ENCODE measurements at places on chromosomes 1 and 21.

- no peak for DNase-seq
Observed at GRCh38 chr1:117610036-117610435, 4.2 kb downstream of the TENT5C start.

GRCh38 chr1:50421366-50421748 lies 1.9 kb downstream of the DMRTA2 start:
- no peak for DNase-seq

DNA sequence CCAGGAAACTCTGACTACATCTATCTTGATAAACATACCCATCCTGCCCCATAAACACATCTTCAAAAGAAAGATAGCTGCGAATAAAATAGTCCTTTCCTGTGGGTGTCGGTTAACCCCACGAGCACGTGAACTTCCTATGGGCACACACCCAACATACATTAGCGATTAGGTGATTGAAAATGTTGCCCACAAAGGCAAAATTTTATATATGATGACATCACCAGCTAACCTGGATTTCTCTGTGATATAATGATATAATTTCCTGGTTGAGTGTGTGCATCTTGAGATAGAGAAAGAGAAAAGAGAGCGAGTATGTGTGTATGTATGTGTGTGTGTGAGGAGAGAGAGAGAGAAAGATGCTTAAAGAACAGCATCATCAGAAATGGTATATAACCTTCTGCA lies 296.1 kb downstream of the PTPRC start:
- no peak for DNase-seq

DNA sequence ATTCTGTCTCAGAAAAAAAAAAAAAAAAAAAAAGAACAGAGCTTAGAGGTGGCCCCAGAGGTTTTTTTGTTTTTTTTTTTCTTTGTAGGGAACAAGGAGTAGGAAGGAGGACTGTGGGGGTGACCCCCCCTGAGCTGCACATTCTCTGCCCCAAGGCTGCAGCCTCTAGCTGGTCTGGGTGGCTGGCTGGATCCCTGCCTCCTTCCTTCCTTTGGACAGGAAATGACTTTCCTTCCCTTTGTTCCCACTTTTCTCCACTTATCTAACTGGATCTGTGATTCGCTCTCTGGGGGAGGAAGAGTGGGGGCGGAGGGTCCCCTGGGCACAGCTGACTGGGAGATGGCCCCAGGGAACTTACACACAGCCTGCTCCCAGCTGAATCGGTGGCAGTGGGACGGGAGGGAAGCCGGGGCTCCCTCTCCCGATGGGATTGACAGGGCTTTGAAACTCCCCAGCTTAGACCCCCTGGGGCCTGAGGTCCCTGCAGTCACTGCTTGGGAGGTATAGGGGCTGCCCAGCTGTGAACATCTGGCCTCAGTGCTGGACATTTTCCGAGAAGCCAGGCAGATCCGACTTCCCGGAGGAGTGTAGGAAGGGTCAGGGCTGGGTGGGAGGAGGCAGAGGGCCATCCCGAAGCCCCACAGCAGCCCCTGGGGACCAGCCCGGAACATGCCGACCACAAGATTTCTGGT lies 2.1 kb downstream of the FBLIM1 start:
- peak; percentile 84 for DNase-seq

DNA sequence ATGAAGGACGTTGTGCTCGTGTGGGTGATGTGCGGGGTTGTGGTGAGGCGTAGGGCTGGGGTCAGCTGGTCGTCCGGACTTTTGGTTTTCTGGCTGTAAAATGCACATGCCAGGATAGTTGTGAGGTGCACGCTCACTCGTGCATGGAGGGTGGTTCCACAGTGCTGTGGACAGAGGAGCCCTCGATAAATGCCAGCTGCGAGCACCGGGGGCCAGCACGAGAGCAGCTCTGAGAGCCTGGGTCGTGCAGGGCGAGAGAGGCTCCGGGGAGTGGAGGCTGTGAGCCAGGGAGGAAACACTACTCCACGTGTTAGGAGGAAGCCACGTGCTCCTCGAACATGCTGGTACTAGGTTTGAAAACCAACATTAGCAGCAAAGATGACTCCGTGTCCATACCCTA lies 39.4 kb downstream of the COL18A1 start:
- DNase-seq: no peak

- peak; percentile 18 for DNase-seq
Observed at GRCh38 chr1:229059671-229060539, 211.0 kb upstream of the RAB4A start.

- no peak for DNase-seq
Observed at GRCh38 chr1:188782220-188782841, 1695.3 kb downstream of the BRINP3 start.

DNA sequence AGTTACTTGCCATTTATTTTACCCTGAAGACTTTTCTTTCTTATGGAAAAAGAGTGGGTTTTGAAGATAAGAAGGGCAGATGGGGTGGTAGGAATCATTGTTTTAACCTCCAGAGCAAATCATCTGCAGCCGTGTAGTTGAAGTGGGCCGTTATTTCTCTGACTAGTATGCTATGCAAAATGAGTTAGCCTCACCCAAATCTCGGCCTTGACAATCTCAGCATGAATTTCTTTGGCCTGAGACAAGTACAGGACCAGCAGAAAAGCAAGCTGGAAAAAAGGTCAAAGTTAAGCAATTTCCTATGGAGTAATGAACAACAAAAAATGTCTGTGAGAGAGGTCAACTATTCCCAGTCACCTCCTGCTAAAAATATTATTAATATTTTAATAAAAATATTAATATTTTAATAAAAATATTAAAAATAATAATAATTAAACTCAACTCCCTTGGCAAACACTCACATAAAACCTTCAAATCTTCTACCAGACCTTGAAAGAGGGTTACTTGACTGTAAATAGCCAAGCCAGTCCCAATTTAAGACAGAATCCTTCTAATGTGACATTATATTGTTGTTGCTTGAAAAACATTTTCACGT lies 6.8 kb upstream of the TEKT2 start:
- no peak for DNase-seq

DNA sequence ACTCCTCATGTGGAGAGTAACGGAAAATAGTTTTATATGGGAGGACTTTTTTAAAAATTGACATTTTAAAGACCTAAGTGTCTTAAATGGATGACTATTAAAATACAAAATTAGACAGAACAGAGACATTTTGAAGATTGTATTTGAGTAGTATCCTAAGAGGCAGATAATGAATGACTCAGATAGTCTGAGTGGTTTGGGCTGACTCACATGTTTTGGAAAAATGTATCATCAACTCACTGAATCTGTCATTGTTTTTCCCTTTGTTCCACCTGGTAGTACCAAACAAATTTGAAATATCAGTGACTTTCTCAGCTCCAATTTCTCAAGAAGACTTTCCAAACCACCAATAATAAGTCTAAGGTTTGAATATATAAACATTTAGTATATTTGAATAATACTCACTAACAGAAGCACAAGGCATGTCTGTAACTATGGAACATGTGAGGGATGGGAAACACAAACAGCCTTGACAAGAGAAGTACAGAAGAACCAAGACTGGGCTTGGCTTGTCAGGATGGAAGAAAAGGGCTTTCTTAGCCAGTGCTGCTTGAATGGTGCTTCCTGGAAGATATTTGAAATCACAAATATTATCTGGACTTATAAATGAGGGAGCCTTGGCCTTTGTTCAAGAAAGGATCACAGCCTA lies 90.6 kb downstream of the SGIP1 start:
- DNase-seq: no peak

DNA sequence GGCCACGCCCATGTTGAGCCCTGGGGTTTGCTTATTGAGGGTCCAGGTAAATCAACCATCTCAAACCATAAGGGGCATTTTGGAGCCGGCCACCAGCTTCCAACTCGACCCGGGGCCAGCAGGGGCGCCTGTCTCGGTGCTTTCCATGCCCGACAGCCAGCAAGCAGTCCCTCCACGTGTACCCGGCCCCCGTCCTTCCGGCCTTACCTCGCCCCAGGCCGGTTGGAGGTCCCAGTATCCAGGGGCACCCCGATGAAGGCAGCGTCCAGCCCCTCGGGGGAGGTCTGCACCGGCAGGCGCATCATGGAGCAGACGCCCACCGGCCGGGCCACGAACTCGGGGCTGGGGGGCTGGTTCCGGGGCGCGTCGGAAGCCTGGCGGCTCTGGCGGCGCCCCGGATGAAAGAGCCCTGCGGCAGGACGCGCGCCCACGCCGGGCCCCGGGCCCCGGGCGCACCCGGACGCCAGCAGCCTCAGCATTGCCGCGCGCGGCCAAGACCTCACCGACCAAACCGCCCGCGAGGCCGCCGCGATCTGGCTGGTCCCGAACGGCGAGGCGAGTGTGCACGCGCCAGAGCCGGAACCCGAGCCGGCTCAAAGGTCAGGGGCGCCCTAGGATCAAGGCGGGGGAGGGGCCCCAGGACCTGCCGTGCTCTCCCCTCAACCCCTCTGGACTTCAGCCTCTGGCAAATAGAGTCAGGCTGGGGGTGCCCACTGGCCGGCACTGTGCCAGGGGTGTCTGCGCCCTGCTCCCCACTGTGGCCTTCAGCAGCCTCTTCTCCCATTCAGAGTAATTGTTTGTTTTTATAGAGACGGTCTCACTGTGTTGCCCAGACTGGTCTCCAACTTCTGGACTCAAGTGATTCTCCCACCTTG lies at the start of gene AGMAT:
AGMAT (minus strand) TSS at position 563 of the 875 bp plus-strand sequence; CDS start at position 479, 84 bp downstream.
- DNase-seq: no peak

DNA sequence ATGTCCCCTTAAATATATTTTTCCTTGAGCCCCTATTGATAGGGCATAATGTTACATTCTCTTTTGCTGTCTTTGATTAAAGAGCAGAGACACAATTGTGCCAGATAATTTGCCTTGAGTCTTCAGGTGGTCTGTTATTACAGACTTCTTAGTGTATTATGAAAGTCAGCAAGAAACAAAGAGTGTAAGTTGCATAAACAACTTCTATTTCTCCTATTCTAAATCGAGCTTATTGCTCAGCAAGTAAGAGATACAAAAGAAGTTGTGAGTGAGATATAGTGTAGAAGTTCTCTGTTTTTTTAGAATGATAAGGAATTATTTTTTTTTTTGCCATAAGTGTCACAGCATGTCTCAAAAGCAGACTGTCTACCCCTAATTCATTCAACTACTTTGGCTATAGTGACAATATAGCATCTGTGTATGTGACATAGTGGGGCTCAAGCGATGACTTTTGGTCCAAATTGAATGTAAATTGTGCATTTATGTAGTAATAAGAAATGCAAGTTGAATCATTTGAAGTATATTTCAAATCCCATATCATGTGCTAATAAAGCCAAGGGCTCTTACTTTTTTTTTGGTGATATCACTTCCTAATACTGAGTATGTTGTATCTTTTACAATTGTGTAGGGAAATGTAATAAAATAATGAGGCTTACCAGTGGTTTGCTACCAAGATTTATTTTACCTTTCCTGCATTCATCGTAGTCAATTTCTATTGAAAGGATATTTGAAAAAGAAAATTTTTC lies 81.3 kb downstream of the RGL1 start:
- no peak for DNase-seq

GRCh38 chr1:110234691-110235090 lies 24.6 kb downstream of the KCNC4 start:
- no peak for DNase-seq

DNA sequence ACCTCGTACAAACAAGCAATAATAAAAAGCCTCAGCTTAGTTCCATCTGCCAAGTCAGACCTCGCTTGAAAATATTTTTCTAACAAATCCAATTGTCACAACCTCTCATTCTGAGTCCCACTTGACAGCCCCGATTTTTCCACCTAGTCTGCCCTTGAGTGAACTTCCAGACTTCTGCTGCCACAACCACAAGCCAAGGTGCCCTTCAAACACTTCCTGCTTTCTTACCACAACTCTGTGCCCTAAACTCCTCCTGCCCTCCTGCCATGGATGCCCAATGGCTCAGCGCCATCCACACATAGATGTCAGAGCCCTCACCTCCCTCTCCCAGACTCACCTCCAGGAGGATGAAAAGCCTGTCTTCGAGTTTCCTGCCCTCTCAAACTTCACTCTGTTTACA lies 3.9 kb downstream of the TMPRSS2 start:
- no peak for DNase-seq

GRCh38 chr1:93993731-93994130 lies 84.5 kb upstream of the GCLM start:
- DNase-seq: no peak

- DNase-seq: no peak
Observed at GRCh38 chr1:31663622-31664452, 19.2 kb upstream of the PEF1 start.

- DNase-seq: no peak
Observed at GRCh38 chr1:225943582-225943981, 2.6 kb upstream of the LEFTY2 start.

DNA sequence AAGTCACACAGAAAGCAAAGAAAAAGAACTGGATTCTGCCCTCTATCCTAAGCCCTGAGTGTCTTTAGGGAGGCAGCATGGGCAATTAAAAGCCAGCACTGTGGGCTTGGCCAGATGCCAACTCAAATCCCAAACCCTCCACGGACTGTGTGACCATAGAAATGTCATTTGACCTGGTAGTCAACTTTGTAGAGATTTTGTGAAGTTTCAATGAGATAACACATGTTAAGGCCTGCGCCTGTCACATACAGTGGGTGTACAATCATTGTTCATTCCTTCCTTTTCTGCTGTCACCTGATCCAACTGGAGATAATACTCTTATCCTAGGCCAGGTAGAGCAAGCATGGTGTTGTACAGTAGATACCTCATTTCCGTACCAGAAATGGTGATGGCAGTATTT lies 54.2 kb downstream of the TMEM53 start:
- DNase-seq: no peak

- DNase-seq: no peak
Observed at GRCh38 chr21:21246007-21246406, 247.8 kb downstream of the NCAM2 start.

DNA sequence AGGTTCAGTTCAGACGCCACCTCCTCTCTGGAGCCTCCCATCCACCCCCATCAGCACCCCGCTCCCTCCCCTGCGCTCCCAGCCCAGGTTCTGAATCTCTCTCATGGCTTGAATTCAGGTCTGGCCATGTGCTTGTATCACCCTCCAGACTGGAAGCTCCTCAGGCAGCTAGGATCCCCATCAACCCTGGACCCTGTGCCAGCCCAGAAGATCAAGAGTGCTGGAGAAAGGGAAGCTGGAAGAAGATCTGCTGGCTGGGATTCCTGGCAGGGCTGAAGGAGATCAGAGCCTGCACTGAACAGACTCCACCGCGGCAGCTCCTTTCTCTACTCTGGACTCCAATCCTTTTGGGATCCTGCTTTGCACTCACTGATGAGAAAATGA lies 11.7 kb upstream of the TINAGL1 start:
- no peak for DNase-seq

DNA sequence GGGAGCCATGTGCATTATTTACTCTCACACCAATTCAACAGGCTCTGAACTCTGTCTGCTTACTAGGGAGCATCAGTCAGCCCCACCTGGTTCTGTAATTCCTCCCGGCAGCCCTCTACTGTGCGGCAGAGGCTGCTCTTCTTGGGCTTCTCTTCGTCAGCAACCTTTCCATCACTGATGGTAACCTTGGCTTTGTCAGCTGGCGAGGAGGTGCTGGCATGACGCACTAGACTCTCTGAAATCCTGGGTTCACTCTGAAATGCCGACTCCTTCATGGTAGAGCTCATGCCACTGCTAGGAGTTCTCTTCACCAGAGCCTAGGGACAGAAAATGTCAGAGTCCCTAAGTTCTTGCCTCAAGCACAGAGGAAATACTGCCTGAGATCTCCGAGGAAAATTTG lies 49.2 kb downstream of the UBR4 start:
- no peak for DNase-seq

GRCh38 chr1:29960156-29960755 lies 723.9 kb downstream of the PTPRU start:
- no peak for DNase-seq

- no peak for DNase-seq
Observed at GRCh38 chr1:173474097-173474779, 2.9 kb upstream of the PRDX6 start.
